HepG2 (cell line): ENCODE measurements at places on chromosomes 7 and 10. TPM values are rescaled to one million over a fixed set of nuclear protein-coding genes. Genes with fewer than 3 reads are reported as not detected.

DNA sequence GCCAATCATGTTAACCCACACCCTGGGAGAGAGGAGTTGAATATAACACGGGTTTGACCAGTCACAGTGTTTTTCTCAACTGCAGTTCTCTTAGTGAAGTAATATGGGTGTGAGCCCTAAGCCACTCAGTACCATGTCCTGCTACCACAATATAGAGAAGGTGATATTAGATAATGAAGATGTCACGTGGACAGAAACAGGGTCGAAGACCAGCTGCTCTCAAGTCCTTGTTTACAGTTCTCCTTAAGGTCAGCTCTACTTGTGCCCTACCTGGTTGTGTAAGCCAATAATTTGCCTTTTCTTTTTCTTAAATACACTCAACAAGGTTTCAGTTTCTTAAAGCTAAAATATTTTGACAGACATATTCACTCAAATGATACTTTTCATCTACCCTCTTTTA lies 128.3 kb upstream of the POT1 start:
- no peaks in the 10 kb centered on the region for H3K36me3 ChIP-seq
- H3K27me3 ChIP-seq = no peaks in the 10 kb centered on the region
- H3K27ac ChIP-seq = no peak overlapping the region
- H3K4me1 ChIP-seq = peaks cover 6% of the 10 kb centered on the region; the same call in 1 of the 2 replicates

GRCh38 chr7:101671371-101672356 lies 42.6 kb upstream of the MYL10 start:
- no peak overlapping the region for H3K27ac ChIP-seq
- H3K4me1 ChIP-seq = no peaks in the 10 kb centered on the region
- no peak overlapping the region for H3K4me3 ChIP-seq
- no peaks in the 10 kb centered on the region for H3K27me3 ChIP-seq
- no peak for DNase-seq
- H3K36me3 ChIP-seq = no peaks in the 10 kb centered on the region

DNA sequence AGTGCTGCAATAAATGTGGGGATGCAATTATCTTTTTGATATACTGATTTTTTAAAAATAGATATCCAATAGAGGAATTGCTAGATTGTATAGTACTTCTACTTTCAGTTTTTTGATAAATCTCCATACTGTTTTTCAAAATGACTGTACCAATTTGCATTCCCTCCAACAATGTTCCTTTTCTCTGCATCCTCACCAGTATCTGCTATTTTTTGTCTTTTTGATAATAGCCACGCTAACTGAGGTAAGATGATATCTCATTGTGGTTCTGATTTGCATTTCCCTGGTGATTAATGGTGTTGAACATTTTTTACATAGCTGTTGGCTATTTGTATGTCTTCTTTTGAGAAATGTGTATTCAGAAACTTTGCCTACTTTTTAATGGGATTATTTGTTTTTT lies 217.7 kb upstream of the MTPN start:
- no peaks in the 10 kb centered on the region for H3K36me3 ChIP-seq
- H3K4me3 ChIP-seq = no peak overlapping the region
- H3K27me3 ChIP-seq = no peaks in the 10 kb centered on the region
- no peak overlapping the region for H3K27ac ChIP-seq
- no peaks in the 10 kb centered on the region for H3K4me1 ChIP-seq

DNA sequence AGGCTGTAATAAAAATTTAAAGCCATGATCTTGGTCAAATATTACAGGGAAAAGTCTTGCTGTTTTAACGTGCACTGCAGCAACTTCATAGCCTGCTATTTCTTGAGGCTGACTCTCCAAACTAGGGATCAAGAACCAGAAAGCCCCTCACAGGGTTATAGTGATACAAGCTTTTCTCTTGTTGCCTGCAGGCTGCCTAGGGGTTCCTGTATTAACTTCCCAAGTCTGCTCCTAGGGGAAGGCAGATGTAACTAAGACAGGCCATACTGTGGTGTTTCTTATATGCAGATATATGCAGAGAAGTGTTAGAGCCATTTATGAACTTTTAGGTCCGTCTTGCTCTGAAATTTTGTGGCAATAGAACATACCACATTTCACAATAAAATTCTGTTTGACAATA lies 175.7 kb downstream of the FOXP2 start:
- no peaks in the 10 kb centered on the region for H3K27me3 ChIP-seq
- H3K36me3 ChIP-seq = no peaks in the 10 kb centered on the region
- DNase-seq = no peak
- no peak overlapping the region for H3K27ac ChIP-seq

DNA sequence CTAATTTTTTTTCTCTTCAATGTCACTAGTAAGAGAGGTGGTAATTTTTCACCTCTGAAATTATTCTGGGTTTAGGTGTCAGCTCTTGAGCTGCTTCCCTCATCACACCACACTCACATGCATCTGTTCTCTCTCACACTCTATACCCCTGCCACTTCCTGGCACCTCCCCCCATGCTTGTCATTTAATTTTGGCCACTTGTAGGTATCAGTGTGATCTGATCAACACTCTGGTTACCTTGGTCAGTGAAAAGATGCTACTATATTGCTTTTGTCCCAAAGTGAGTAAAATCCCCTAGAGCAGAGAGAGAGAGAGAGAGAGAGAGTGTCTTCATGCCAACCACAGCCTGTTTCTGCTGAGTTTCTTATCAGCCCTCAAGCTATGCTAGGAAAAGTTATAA lies 42.5 kb downstream of the STK17A start:
- no peak overlapping the region for H3K27ac ChIP-seq
- peaks cover 42% of the 10 kb centered on the region for H3K36me3 ChIP-seq
- no peaks in the 10 kb centered on the region for H3K27me3 ChIP-seq
- no peak overlapping the region for H3K4me3 ChIP-seq
- no peak for DNase-seq

- no peaks in the 10 kb centered on the region for H3K4me1 ChIP-seq
- H3K27ac ChIP-seq = no peak overlapping the region
- H3K36me3 ChIP-seq = no peaks in the 10 kb centered on the region
- no peak overlapping the region for H3K4me3 ChIP-seq
- H3K27me3 ChIP-seq = no peaks in the 10 kb centered on the region
- DNase-seq = no peak
Observed at GRCh38 chr7:6554848-6555247, 3.6 kb upstream of the GRID2IP start.

TYW1B gene
- 3.3 and 5.5 TPM in 2 replicates for total RNA-seq
